ENCODE measurements at places on chromosomes 12 and 14. TPM values are rescaled to one million over a fixed set of nuclear protein-coding genes. Genes with fewer than 3 reads are reported as not detected.

GRCh38 chr12:70560671-70561070 is 76.6 kb downstream of the PTPRB start:
- DNase-seq, result no peak
- H3K36me3 ChIP-seq, result no peaks in the 10 kb centered on the region
- no peaks in the 10 kb centered on the region for H3K27me3 ChIP-seq
- H3K27ac ChIP-seq, result no peak overlapping the region

CLEC6A gene
- not detected for polyA plus RNA-seq

DNA sequence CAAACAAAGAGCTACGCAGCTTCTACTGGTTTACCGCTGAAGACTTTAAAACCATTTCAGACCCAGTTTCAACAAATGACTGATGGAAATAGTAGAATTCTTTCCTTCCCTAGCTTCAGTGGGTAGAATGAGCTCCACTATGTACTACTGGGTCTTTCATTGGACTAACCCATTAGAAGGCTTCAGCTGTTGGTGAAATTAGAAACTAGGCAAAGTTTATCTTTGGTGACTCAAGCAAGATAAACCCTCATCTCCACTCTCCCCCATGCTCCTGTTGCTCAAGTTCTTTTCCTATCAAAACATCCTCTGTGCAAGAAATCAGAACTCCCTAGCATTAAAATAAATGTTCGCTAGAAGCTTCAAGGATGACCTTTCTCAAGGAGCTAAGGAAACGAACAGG is 159.2 kb downstream of the PAWR start:
- no peak overlapping the region for H3K4me3 ChIP-seq
- H3K4me1 ChIP-seq, result no peaks in the 10 kb centered on the region
- H3K27me3 ChIP-seq, result no peaks in the 10 kb centered on the region
- no peaks in the 10 kb centered on the region for H3K36me3 ChIP-seq
- DNase-seq, result no peak

DNA sequence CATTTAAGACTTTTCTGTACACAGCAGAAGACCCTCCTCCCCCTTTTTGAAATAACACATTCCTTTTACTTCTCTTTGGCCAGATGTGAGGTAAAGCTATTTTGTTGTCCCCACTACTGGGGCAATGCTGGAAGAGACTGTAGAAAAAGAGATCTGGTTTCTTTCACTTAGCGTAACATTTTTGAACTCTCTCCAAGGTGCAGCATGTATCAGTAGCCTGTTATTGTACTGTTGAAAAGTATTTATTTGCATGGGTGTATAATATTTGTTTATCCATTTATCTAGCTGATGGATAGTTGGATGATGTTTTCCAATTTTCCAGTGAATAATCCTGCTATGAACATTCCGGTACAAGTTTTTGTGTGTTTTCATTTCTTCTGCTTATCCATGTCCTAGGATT is 335.2 kb downstream of the SOX5 start:
- no peaks in the 10 kb centered on the region for H3K36me3 ChIP-seq
- no peaks in the 10 kb centered on the region for H3K4me1 ChIP-seq
- H3K27me3 ChIP-seq, result no peaks in the 10 kb centered on the region
- H3K27ac ChIP-seq, result no peak overlapping the region
- no peak for DNase-seq
- H3K4me3 ChIP-seq, result no peak overlapping the region

DNA sequence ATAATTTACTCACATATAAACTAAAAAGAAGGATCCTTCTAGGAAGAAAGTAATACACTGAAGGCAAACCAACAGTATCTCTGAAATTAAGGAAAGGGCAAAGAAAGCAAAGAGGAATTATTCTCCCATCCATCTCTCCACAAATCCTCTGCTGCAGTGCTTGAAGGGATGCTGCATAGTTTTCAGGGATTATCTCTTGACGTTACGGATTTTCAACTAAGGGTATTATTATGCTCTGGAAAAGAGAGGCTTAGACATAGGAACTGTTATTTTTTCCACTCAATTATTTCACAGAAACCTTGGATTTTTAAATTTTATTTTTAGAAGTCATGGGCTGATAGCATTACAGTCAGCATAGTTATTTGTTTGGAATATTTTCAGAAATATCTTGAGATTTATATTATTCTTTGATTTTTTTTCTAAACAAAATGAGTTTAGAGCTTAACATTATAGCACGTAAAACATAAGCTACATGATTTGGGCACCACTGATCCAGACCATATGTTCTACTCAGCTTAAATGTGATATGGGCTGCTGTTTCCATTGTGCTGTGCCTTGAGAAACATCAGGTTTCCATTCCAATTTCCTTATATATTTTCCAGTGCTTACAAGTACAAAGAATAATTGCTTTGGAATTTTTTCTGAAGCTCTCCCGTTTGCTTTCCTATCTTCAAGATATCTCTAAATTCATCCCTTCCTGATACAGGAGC is 57.9 kb upstream of the DCN start:
- H3K4me1 ChIP-seq, result no peaks in the 10 kb centered on the region
- no peak for DNase-seq
- no peaks in the 10 kb centered on the region for H3K36me3 ChIP-seq

DNA sequence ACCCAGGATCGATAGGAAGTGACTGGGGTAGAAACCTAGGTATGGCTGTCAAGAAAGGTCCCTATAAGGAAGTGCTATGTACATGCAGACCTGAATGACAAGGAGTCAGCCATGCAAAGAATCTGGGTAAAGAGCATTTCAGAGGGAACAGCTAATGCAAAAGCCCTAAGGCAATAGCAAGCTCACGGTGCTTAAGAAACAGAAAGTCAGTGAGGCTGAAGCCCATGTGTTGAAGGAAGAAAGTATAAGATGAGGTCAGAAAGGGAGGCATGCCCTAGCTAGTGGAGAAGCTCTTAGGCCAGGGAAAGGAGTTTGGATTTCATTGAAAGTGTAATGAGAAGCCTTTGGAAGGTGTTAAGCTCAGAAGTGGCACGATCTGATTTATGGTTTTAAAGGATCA is 6.0 kb upstream of the ADCY6 start:
- H3K36me3 ChIP-seq, result no peaks in the 10 kb centered on the region
- H3K4me1 ChIP-seq, result no peaks in the 10 kb centered on the region
- H3K27me3 ChIP-seq, result peaks cover 5% of the 10 kb centered on the region
- no peak overlapping the region for H3K27ac ChIP-seq
- DNase-seq, result no peak
- H3K4me3 ChIP-seq, result no peak overlapping the region

- H3K27ac ChIP-seq, result no peak overlapping the region
- DNase-seq, result no peak
- peaks cover 14% of the 10 kb centered on the region for H3K4me1 ChIP-seq
- H3K4me3 ChIP-seq, result no peak overlapping the region
- H3K27me3 ChIP-seq, result no peaks in the 10 kb centered on the region
These were observed 34.4 kb upstream of the SELPLG start for GRCh38 chr12:108668063-108668462.

- no peaks in the 10 kb centered on the region for H3K36me3 ChIP-seq
- H3K27ac ChIP-seq, result peak overlapping the region; percentile 1
- H3K27me3 ChIP-seq, result no peaks in the 10 kb centered on the region
- DNase-seq, result peak; percentile 34
These were observed 612.0 kb downstream of the VRK1 start for GRCh38 chr14:97408937-97409815.

KRT75 gene
- not detected for polyA plus RNA-seq

RAP1B gene
- polyA plus RNA-seq, result 542 TPM

CLEC14A gene
- polyA plus RNA-seq, result not detected

- no peaks in the 10 kb centered on the region for H3K4me1 ChIP-seq
- H3K36me3 ChIP-seq, result no peaks in the 10 kb centered on the region
- no peak overlapping the region for H3K4me3 ChIP-seq
- no peaks in the 10 kb centered on the region for H3K27me3 ChIP-seq
These were observed 43.8 kb downstream of the ATXN7L3B start for GRCh38 chr12:74581439-74581838.

DNAL1 gene
- 8.6 TPM for polyA plus RNA-seq

TPI1 gene
- 572 TPM for polyA plus RNA-seq

- peaks cover 13% of the 10 kb centered on the region for H3K4me1 ChIP-seq
- no peak overlapping the region for H3K4me3 ChIP-seq
These were observed 49.2 kb upstream of the DUSP6 start for GRCh38 chr12:89401433-89402058.

GRCh38 chr14:103562429-103563225 is at the start of the genes BAG5 and COA8:
Gene BAG5, minus strand, starts transcription at chr14:103562657. Its CDS starts 1,493 bp downstream, at chr14:103561164.
Gene COA8, plus strand, starts transcription at chr14:103562960. Its CDS starts 42 bp downstream, at chr14:103563002.
- H3K4me1 ChIP-seq, result peaks cover 56% of the 10 kb centered on the region
- DNase-seq, result peak; percentile 93
- peak within 1 kb of the TSS; percentile 81 for H3K27ac ChIP-seq
- H3K36me3 ChIP-seq, result no peaks in the 10 kb centered on the region

NDRG2 gene
- polyA plus RNA-seq, result 34.5 TPM

TXNRD1 gene
- polyA plus RNA-seq, result 32.2 TPM

IAPP gene
- polyA plus RNA-seq, result not detected

- H3K27me3 ChIP-seq, result no peaks in the 10 kb centered on the region
- H3K4me3 ChIP-seq, result no peak overlapping the region
- H3K27ac ChIP-seq, result no peak overlapping the region
These were observed 70.9 kb downstream of the VWF start for GRCh38 chr12:6053541-6053940.

GRCh38 chr14:104477666-104478380 is 101.7 kb upstream of the C14orf180 start:
- H3K4me1 ChIP-seq, result no peaks in the 10 kb centered on the region
- DNase-seq, result no peak
- H3K27me3 ChIP-seq, result no peaks in the 10 kb centered on the region
- H3K27ac ChIP-seq, result no peak overlapping the region

- H3K4me1 ChIP-seq, result peaks cover 5% of the 10 kb centered on the region
- no peak for DNase-seq
- H3K27ac ChIP-seq, result no peak overlapping the region
- H3K27me3 ChIP-seq, result no peaks in the 10 kb centered on the region
- no peaks in the 10 kb centered on the region for H3K36me3 ChIP-seq
These were observed 15.0 kb downstream of the GXYLT1 start for GRCh38 chr12:42129595-42130204.

GYS2 gene
- not detected for polyA plus RNA-seq

DNA sequence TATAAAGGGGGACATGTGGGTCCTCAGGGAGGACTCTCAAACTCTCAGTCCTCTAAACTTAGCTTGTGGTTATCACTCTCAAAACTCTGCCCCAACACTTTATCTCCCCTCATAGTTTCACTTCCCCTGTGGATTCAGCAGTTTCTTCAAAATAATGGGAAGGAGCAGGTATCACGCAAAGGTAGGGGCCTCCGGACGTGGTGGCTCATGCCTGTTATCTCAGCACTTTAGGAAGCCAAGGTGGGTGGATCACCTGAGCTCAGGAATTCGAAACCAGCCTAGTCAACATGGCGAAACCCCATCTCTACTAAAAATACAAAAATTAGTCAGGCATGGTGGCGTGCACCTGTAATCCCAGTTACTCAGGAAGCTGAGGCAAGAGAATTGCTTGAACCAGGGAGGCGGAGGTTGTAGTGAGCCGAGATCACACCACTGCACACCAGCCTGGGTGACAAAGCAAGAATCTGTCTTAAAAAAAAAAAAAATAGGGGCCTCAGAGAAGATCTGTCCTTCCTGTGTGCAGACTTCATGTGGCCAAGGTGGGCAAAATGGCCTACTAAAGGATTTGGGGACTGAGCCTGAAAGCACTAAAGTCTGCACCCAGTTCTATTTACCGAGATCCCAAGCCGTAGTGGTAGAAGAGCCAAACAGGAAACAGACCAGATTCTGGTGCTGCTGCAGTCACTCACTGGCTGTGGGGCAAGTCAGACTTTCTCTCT is 6.4 kb downstream of the ITGB7 start:
- H3K4me1 ChIP-seq, result peaks cover 95% of the 10 kb centered on the region
- peaks cover 27% of the 10 kb centered on the region for H3K36me3 ChIP-seq
- no peaks in the 10 kb centered on the region for H3K27me3 ChIP-seq
- H3K4me3 ChIP-seq, result peak overlapping the region; percentile 29
- no peak for DNase-seq
